ENCODE measurements at places on chromosomes 16 and 17.

DNA sequence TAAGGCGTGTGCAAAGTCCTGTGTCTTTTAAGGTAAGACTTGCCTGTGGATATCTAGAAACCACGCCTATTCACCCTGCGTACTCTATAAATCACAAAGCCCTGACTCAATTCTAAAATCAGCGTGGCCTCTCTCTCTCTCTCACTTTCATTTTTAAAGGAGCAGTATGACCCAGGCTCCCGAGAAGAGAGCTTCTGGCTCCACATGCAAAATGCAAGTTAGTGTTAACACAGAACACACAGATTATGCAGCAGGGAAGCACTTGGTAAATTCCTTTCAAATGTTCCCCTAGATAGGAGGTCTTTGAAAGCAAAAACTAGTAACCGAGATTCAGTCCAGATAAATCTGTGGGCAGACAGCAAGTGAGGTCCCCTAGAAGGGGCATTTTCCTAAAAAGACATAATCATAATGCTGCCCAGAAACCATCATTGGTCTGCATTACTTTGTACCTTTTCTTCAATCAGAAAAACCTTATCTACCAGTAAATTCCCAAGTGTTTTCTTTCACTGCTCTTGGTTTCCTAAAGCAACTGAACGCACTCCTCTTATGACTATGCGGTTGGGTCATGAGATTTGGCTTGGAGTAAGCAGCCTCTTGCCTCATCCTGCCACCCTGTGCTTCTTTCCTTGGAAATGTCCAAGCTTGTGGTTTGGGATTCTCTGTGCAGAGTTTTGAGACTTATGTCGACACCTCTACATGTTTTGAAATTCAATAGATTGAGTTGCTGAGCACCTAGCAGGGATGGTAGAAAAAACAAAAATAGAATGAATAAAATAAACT lies 31.7 kb upstream of the KCNJ2 start:
- peak; percentile 82 for DNase-seq

DNA sequence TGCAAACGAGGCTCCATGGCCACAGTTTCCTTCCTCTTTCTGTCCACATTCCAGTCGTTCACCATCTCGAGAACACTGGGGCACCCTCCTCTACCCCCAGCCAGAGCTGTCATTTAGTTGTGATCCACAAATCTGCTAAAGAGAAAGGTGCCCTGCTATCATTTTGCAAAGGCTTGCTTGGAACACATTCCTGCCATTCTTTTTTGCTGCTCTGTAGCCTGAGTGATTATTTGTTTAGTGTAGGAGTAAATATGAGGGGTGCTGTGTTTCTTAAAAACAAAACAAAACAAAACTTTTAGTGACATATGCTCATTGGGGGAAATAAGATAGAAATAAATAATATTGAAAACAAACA lies 166.7 kb downstream of the PRKCA start:
- DNase-seq = no peak

DNA sequence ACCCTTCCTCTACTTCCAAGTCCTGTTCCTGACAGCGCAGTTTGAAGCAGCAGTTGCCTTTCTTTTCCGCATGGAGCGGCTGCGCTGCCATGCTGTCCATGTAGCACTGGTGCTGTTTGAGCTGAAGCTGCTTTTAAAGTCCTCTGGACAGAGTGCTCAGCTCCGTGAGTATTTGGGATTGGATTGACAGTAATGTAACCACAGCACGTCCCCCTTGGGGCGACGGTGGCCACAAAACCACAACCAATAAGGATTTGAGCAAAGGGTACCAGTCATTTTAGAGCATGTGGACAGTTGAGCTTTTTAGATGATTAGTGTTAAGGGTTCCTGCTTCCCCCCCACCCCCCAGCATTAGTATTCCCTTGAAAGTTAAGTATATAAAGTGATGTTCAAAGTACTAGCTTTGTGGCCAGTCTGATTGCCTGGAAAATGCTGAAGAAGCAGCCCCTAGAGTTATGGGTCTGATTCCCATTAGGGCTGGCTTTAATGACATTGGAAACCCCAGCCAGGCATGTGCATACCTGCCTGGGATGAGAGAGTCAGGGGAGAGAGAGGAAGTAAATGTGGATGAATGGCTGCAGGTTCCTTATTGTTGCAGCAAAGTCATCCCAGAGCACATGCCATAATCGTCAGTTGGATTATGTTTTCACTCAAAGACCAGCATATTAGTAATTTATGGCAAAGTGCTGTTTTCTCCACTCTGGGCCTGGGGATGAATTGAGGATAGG lies 31.6 kb upstream of the SLC12A3 start:
- no peak for DNase-seq

DNA sequence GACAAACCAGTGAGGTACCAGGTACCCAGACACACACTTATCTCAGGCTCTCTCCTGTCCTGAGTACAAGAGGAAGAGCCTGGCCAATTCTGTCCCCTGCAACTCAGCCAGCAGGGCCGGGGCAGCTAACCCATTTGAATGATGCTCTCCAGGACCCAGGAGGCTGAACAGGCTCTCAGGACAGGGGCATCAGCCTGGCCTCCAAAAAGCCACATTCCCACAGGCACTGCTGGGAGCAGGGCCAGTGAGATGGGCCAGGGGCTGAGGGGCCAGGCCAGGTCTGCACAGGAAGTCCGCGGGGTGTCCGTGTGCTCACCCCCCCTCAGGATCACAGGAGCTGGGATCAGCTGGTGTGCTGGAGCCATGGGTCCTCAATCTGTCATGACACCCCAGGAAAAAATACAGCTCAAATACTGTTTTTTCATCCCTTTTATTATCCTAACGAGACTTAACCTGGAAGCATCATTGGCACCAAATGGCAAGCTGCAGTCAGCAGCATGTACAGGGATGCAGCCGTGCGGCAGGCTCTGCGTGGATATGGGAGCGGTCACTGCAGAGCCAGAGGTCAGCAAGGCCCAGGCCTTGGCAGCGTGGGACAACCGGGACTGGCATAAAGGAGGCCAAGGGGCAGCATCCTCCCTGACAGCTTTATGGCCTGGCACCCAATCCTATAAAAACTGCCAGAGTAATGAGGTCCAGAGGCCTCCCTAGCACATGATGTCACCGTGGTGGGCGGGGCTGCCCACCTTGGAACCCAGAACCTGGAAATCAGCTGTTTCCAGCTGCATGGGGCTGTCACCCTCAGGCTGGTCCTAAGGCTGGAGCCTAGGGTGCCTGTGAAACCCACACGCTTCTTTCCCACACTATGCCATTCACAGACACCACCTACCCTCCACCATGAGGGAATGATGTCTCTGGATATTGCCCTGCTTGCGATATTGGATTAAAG lies 276.7 kb downstream of the C16orf95 start:
- DNase-seq = no peak

GRCh38 chr17:19702217-19702641 lies 14.2 kb downstream of the SLC47A2 start:
- peak; percentile 42 for DNase-seq

DNA sequence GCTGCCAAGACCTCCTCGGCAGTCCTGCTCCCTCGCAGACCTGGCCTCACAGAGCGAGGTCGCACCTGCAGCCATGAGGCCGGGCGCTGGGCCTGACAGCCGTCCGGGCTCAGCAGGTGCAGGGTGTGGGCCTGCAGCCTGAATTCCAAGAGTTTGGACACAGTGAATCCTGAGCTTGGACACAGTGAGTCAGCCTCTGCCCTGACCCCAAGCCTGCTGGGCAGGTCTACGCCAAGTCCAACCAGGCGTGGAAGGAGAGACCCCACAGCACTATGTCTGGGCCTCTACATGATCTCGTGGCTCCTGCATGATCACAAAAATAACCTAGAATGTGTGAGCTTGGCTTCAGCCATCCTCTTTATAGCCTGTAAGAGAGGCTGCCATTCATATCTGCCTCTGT lies 121.0 kb downstream of the C16orf95 start:
- DNase-seq = no peak

GRCh38 chr17:80279895-80280294 lies 19.2 kb downstream of the RNF213 start:
- no peak for DNase-seq

- peak; percentile 79 for DNase-seq
These were observed 73.9 kb downstream of the SPAG9 start for GRCh38 chr17:51046514-51047384.

DNA sequence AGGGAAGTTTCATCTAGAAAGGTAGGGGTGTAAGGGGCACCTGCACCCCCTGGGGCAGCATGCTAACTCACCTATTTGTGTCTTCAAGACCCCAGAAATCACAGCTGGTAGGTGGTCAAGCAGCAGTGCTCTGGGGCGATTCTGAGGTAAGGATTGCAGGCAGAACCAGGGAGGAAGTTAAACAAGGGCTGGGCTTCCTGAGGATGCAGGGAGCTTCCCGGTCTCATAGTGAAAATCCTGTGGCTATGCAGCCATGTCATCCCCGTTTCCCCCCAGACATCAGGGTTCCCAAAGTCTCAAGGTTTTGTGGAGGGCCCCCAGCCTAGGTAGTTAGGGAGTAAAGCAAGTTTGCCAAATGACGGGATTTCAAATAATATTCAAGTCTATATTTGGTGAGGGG lies 78.5 kb downstream of the C16orf78 start:
- no peak for DNase-seq

- DNase-seq = no peak
These were observed 8.4 kb downstream of the PIMREG start for GRCh38 chr17:6452471-6453266.

- no peak for DNase-seq
These were observed 1.6 kb upstream of the ATP6V0C start for GRCh38 chr16:2511996-2512734.

- DNase-seq = no peak
These were observed 121.5 kb downstream of the WSCD1 start for GRCh38 chr17:6191405-6192324.

DNA sequence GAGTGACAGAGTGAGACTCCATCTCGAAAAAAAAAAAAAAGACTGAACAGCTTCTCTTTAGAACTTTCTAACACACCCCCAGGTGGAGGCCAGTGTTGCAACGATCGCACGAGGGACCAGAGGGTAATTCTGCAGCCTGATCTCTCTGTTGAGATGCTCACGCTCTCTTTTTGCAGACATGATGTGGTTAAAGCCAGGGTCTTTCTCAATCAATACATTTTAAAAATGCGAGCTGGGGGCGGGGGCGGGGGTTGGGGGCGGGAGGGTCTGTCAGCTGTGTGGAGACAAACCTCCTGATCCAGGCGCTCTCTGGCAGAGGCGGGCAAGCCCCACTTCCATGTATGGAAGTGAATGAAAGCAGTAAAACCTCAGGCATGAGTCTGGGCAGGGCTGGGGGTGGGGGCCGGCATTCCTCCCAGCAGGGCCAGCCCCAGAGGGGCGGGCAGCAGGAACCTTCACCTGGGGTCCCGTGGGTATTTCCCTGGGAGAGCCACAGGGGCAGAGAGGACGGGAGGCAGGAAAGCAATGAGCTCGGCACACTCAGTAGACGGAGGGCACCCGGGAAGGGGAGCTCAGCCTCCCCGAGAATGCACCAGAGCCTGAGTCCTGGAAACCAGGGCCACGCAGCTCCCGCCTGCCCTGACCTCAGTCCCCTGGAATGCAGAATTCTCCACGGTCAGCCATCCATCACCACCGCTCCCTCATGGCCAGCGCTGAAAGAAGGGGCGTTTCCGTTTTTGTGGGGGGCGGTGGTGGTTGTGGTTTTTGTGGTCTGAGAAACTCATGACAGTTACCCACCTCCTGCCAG lies 28.0 kb downstream of the NXN start:
- no peak for DNase-seq

DNA sequence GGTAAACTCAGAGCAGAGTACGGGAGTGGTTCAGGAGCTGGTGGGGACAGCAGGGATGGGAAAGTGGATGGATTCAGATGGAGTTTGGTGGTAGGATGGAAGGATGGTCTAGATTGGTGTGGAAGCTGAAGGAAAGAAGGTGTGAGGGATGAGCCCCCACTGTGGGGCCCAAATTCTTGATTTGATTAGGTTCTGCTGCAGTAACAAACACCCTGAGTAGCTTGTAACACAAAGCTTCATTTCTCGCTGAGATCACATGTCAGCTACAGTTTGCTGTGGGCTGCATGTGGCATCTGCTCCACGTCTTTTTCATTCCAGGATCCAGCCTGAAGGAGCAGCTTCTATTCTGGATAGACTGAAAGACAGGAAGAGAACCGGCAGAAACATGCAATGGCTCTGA lies 143.8 kb downstream of the IRX3 start:
- DNase-seq = no peak

DNA sequence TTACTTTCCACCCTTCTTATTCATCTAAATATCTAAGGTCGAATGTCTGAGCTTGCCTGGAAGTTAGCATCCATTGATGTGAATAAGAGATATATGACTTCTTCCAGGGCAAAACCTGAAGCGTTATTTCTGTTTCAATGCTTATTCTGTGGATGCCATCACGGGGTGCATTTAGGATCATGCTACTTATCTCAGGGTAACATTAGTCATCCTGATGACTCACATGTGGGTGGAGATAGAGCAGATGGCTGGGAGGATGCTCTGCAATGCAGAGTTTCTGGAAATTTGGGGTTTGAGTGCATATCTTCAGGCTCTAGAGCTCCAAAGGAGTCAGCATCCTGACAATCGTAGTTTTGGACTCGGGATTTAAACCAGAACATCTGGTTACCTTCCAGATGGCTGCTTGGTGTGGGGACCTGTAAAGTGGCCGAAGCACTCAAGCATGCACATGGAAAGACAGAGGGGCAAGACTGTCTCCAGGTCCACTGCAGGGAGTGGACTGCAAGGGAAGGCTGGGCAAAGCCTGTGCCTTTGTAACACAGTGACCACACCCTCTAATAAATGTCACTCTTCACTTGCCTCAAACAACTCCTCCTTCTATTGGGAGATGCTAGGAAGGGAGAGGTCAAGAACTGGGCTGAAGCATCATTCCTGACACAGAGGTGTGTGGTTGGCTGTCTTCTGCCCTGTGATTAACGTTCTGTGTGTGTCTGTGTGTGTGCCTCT lies 175.2 kb upstream of the SALL1 start:
- DNase-seq = no peak

DNA sequence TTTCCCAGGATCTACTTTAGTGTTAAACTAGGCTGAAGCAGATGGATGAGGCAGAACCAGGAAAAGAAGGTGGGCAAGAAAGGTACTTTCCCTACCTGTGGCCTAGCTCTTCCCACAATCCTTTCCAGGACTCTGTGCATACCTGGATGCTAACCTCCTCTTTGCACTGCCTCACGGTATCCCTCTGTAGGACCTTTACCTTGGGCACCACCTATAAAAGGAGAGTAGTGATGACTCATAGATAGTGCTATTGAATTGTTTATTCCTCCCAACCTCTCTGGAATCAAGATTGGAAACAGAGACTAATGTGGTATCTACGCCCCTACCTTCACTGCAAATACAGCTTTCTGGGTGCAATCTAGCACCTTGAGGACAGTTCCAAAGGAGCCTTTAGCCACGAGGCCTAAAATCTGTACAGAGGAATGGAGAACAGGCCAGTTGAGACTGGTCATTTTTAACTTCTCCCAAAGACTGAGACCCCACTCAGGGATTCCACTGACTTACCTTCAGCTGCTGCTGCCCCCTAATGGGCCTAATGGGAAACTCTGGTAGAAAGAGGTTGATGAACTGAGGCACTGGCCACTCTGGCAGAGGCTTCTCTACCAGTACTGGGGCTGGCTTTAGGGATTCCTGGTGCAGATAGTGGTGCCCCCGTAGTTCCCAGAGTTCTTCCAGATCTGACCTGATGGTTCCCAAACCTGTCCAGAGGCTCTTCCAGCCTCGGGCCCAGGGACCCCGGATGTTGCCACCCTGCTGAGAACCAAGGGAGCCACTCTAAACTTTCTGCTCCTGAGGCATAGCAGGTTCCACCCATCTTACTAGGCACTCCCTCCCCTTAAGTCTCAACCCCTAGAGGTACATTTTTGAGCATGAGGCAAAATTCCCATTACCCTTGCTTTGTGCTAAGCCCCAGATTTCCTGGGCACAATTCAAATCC lies 781 bp downstream of the RSKR start:
- DNase-seq = no peak

Measured in right atrium auricular region (tissue), 2 donors.